ENCODE measurements at places on chromosomes 11 and 22.

DNA sequence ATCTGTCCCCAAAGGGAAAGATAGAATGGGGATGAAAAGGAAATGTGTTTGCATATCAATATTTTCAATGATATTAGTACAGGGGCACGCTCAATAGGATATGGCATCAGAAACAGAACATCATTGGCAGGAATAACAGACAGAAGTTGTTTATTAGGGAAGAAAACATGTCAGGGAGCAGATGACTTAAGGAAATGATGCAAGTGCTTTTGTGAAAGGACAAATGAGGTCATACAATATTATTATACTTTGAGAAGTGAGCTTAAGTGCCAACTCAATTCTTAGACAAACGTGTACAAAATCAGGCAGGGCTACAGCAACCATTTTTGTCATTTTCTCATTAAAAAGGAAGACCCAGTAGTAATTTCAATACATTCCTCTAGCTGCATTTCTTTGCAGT is 388.4 kb downstream of the SOX6 start:
- no peak for DNase-seq
- H3K4me1 ChIP-seq: no peaks in the 10 kb centered on the region
- H3K36me3 ChIP-seq: no peaks in the 10 kb centered on the region
- H3K27me3 ChIP-seq: no peaks in the 10 kb centered on the region

DNA sequence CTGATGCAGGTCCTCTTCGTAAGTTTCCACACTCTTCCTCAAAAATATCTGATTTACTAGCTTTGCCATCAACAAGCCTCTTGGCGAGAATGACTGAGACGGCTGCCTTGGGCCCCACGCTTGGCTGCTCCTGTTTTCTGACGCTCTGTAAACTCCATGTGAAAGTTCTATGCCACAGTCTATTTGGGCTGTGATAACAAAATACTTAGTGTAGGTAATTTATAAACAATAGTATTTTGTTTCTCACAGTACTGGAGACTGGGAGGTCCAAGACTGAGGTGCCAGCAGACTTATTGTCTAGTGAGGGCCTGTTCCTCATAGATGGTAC is 123.2 kb upstream of the SORL1-AS1 start:
- no peaks in the 10 kb centered on the region for H3K4me1 ChIP-seq
- H3K36me3 ChIP-seq: peaks cover 19% of the 10 kb centered on the region
- H3K27ac ChIP-seq: no peak overlapping the region
- no peaks in the 10 kb centered on the region for H3K27me3 ChIP-seq
- no peak for DNase-seq
- H3K4me3 ChIP-seq: no peak overlapping the region

GRCh38 chr11:2386591-2386990 is 9.5 kb downstream of the CD81 start:
- H3K36me3 ChIP-seq: peaks cover 11% of the 10 kb centered on the region
- no peak for DNase-seq
- peak overlapping the region; percentile 77 for H3K27ac ChIP-seq
- H3K27me3 ChIP-seq: no peaks in the 10 kb centered on the region

DNA sequence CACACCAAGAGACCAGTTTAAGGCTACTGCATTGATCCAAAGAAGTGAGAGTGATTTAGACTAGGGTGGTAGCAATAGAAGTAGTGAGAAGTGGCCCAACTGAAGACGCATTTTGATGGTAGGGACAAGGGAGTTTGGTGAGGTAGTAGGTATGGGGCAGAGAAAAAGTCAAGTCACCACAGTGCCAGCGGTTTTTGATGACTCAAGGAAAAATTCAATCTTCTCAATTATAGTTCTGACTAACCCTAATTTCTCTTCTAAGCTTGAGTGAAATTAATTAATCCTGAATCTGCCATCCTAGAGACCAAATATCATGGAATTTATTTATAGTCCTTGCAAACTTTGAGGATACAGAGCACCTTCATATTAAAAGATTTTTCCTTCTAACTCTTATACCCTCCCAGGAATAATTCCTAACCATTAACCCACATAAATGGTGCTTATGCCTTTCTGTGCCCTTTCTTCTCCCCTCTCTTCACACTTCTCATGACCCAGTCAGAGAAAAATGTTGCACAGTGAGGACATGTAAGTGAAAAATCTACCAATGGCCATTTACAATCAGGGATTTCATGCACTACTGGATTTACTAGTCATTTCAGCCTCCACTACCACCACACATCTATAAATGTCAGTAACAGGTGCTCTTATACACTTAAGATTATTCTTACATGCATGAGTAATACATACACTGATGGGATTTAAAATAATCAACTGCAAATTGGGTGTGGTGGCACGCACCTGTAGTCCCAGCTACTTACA is 45.9 kb upstream of the ARHGAP32 start:
- H3K36me3 ChIP-seq: no peaks in the 10 kb centered on the region
- no peak for DNase-seq
- no peaks in the 10 kb centered on the region for H3K27me3 ChIP-seq
- no peak overlapping the region for H3K4me3 ChIP-seq
- no peaks in the 10 kb centered on the region for H3K4me1 ChIP-seq

DNA sequence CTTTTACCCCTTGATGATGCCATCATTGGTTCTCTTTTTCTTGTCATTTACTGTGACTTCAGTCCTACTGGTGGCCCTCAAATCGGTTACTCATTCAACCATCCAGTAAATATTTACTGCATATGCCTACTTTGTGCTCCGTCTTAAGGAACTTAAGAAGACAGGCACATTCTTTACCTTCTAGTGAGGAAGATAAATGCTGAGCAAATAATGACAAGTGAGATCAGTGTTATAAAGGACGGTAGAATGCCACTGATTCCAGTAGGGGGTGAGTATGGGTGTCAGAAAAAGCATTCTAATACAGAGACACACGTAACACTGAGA is 1.6 kb downstream of the ANKRD42 start:
- peak overlapping the region; percentile 73 for H3K4me3 ChIP-seq
- DNase-seq: no peak
- peak overlapping the region; percentile 86 for H3K27ac ChIP-seq
- no peaks in the 10 kb centered on the region for H3K27me3 ChIP-seq

- H3K4me3 ChIP-seq: no peak overlapping the region
- H3K36me3 ChIP-seq: no peaks in the 10 kb centered on the region
- no peak for DNase-seq
- no peak overlapping the region for H3K27ac ChIP-seq
- peaks cover 7% of the 10 kb centered on the region for H3K4me1 ChIP-seq
- H3K27me3 ChIP-seq: no peaks in the 10 kb centered on the region
Observed at GRCh38 chr22:30361916-30362650, 5.3 kb downstream of the CCDC157 start.

GRCh38 chr11:47388697-47389576 is 10.6 kb upstream of the SPI1 start:
- H3K27me3 ChIP-seq: no peaks in the 10 kb centered on the region
- H3K27ac ChIP-seq: no peak overlapping the region
- H3K36me3 ChIP-seq: no peaks in the 10 kb centered on the region
- no peak for DNase-seq

DNA sequence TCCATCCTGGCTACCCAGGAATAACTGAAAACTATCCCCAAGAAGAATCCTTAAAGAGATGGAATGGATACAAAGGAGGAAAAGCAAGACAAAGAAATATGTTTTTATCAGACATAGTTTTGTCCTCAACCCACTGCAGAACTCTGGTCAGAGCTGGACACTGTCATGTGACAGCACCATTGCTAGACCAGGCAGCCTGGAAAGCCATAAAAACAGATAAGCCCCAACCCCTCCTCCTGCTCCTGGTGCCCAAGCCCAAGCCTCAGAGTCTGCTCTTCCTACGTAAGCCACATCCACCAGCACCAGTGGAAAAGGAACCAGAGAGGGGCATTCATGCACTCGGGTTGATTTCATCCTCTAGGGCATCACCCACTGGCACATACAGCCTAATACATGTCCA is 116.9 kb downstream of the TRIM29 start:
- no peak overlapping the region for H3K27ac ChIP-seq
- H3K4me1 ChIP-seq: no peaks in the 10 kb centered on the region
- no peaks in the 10 kb centered on the region for H3K36me3 ChIP-seq

- peak overlapping the region; percentile 96 for H3K27ac ChIP-seq
- H3K4me1 ChIP-seq: peaks cover 9% of the 10 kb centered on the region
- H3K4me3 ChIP-seq: peak overlapping the region; percentile 56
- no peaks in the 10 kb centered on the region for H3K27me3 ChIP-seq
Observed at GRCh38 chr11:59144579-59145345, 2.1 kb downstream of the FAM111A start.

- no peaks in the 10 kb centered on the region for H3K36me3 ChIP-seq
- no peak for DNase-seq
- H3K27me3 ChIP-seq: no peaks in the 10 kb centered on the region
- no peak overlapping the region for H3K27ac ChIP-seq
- no peak overlapping the region for H3K4me3 ChIP-seq
- H3K4me1 ChIP-seq: no peaks in the 10 kb centered on the region
Observed at GRCh38 chr11:109993786-109994185, 99.4 kb upstream of the ZC3H12C start.

DNA sequence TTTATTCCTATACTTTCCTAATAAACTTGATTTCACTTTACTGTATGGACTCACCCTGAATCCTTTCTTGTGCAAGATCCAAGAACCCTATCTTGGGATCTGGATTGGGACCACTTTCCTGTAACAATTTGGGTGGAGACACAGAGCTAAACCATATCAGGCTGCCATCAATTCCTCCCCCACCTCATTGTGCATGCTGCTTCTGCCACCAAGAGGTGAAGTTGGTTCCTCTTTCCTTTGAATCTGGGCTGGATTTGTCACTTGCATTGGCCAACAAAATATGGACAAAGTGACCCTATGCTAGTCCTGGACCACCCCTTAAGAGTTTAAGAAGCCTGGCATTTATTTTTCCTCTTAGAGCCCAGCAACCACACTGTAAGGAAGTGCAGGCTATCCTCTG is 39.4 kb upstream of the CEP295 start:
- H3K36me3 ChIP-seq: no peaks in the 10 kb centered on the region
- DNase-seq: no peak
- no peak overlapping the region for H3K4me3 ChIP-seq
- H3K4me1 ChIP-seq: no peaks in the 10 kb centered on the region

DNA sequence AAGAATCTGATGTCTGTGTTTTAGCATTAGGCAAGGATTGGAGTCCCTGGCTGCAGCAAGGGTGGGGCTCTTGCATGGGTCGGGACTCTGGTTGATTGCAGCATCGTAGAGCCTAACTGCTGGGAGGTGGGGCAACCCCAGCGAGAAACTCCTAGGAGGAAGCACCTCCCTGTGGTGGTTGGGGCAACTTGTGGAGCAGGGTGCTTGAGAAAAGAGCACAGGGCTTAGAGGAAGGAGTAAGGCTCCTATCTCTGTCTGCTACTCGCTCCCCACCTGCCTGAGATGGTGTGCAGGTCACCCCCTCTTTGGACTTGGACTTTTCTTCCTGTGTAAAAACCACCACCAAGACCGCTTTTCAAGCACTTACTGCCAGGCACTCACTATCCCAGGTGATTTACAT is 15.6 kb downstream of the SREBF2 start:
- no peaks in the 10 kb centered on the region for H3K4me1 ChIP-seq
- no peak for DNase-seq
- H3K27ac ChIP-seq: no peak overlapping the region
- no peaks in the 10 kb centered on the region for H3K27me3 ChIP-seq
- no peak overlapping the region for H3K4me3 ChIP-seq

DNA sequence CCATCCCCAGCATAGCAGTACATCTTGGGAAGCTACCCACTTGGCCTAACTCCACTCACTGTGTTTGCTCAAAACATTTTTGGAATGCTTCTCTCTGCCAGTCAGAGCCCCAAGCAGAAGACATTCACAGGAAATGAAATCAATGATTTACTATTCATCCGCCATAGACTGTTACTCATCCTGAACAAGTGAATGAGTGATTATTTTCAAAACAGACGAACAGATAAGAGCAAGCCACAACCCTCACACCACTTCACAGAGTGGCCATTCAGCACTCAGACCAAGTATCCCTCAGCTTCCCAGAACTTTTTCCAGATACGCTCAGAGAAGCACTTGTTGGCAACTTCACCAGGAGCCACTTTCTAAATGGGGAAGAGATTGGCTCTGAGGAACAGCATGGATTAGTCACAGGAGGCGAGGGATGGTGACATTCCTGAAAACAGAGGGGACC is 13.0 kb upstream of the UBASH3B start:
- H3K4me1 ChIP-seq: no peaks in the 10 kb centered on the region
- no peaks in the 10 kb centered on the region for H3K36me3 ChIP-seq
- DNase-seq: no peak
- no peak overlapping the region for H3K4me3 ChIP-seq
- H3K27me3 ChIP-seq: no peaks in the 10 kb centered on the region
- H3K27ac ChIP-seq: no peak overlapping the region

GRCh38 chr11:1747753-1748635 is 2.4 kb downstream of the IFITM10 start:
- peak overlapping the region; percentile 80 for H3K4me3 ChIP-seq
- DNase-seq: peak; percentile 73
- H3K4me1 ChIP-seq: peaks cover 34% of the 10 kb centered on the region

DNA sequence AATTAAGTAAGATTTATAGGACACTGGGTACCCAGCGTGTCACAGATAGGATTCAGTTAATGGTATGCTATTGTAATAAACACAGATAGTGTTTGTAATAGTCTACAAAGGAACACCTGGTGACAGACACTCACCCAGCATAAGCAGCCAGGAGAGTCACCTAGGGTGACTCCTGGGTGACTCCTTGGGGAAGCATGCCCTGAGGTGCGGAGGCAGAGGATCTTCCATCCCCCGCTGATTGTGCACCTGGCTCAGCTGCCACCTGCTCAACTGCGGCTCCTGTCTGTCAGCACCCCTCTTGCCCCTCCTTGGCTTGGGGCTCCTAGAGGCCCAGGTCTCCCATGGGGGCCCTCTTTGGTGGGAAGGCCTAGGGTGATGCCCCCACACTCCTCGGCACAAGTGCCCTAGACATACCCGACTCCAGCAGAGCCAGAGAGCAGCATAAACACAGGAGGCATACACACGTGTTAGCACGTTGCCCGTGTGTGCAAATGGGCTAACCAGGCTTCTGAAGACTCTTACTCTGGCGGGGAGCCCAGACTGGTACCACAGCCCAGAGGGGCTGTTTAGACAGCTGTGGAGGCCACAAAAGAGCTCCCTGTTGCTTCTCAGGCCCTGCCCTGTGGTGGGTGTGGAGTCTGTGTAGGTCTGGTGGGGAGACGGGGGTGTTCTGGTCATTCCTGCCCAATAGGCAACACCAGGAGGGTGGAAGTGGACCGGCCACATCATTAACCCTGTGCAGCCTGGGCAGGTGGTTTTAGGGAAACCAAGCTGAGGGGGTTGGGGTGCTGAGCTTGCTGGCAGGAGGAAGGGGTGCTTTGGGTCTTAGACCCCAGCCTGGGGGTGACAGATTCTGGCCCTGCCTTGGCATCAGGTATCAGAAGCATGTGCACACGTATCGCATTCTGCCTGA is 3.0 kb downstream of the INPPL1 start:
- no peaks in the 10 kb centered on the region for H3K27me3 ChIP-seq
- peak; percentile 44 for DNase-seq
- H3K4me3 ChIP-seq: no peak overlapping the region
- H3K4me1 ChIP-seq: peaks cover 6% of the 10 kb centered on the region

DNA sequence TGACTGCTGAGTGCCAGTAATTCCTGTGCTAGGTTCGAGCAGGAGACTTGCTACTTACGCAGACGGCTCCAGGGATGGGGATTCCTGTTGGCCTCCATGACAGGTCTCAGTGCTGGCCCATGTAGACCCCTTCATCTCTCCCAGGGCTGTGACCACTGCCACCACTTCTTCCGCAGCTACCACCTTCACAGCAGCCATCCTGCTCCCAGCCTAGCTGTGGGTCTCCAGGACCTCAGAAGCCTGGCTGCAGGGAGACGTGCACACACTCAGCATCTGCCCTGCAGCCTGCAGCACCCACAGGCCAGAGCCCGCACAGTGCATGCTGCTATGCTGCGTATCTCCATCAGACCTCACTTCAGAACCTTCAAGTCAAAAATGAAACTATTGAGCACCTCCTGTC is 1503.9 kb downstream of the BRD1 start:
- no peak overlapping the region for H3K4me3 ChIP-seq
- H3K36me3 ChIP-seq: no peaks in the 10 kb centered on the region
- DNase-seq: no peak
- H3K4me1 ChIP-seq: no peaks in the 10 kb centered on the region
- no peaks in the 10 kb centered on the region for H3K27me3 ChIP-seq

Measured in ascending aorta (tissue), 2 donors.